ENCODE measurements at places on chromosomes 3 and 15.

DNA sequence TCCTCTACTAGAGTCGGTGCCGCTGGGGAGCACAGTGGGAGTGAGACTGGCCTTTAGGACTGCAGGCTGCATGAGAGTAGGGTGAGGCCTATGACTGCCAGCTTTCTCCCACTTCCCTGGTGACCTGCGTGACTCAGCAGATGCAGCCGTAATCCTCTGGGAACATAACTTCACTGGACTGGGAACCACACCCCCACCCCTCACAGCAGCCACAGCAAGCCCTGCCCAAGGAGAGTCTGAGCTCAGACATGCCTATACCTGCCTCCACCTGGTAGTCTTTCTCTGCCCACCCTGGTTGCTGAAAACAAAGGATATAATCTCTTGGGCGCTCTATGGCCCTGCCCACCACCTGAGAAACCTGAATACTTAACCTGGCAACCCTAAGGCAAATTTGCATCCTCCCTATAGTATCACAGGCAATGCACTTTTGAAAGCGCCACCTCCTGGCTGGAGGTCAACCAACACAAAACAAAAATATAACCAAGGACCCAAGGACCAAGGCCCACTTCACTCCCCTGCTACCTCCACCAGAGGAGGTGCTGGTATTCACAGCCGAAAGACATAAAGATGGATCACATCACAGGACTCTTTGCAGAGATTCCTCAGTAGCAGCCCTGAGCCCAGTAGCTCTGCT lies 308.9 kb downstream of the CTNNB1 start:
- no peak for DNase-seq

DNA sequence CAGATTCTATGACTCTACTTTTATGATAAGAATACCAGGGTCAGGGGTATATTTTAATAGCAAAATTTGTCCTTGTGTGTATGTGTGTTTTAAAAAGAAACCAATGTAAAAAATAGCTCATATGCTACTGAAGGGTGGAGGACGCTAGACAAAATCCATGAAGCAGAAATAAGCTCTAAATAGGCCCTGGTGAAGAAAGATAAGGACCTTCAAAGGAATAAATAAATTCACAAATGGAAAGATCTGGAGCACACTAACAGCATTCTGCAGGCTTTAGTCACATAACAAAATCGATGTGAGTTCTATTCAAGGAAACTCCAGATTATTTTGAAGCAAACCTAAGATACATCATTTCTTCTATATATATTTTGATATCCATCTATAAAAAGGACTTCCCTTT lies 27.2 kb upstream of the ATP11B start:
- DNase-seq, result no peak

GRCh38 chr3:118593277-118593670 lies 441.4 kb downstream of the IGSF11 start:
- DNase-seq, result no peak

DNA sequence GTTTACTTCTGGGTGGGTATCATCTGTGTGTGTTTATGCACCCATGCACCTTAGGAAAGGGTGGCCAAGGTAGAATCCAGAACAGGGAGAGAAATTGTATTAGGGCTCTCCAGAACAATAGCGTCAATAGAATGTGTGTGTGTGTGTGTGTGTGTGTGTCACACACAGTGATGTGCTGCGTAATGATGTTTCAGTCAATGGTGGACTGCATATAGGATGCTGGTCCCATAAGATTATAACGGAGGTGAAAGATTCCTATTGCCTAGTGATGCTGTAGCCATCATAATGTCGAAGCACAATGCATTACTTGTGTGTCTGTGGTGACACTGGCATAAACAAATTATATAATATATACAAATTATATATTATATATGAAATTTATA lies 69.3 kb upstream of the PRR23C start:
- DNase-seq, result no peak

DNA sequence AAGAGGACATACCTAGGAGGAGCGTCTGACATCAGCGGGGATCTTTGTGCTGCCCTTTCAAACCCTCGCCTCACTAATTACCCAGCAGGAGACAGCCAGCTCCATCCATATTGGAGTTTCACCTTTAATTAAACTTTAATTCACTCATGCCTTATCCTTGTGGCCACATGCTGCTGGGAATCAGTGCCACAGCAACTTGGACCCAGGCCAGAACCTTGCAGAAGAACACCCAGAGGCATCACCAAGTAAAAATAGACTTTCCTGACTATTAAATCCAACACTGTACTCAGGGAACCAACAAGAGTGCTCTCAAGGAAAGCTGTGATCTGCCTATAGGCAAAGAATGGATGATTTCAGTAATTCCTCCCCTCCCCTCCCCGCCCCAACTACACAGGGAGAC lies 23.9 kb downstream of the EIF1B start:
- DNase-seq, result no peak

- DNase-seq, result no peak
Measured at GRCh38 chr3:29693863-29694262, 413.0 kb downstream of the RBMS3 start.

- DNase-seq, result peak; percentile 55
Measured at GRCh38 chr15:76057332-76058000, 2.3 kb upstream of the TMEM266 start.

DNA sequence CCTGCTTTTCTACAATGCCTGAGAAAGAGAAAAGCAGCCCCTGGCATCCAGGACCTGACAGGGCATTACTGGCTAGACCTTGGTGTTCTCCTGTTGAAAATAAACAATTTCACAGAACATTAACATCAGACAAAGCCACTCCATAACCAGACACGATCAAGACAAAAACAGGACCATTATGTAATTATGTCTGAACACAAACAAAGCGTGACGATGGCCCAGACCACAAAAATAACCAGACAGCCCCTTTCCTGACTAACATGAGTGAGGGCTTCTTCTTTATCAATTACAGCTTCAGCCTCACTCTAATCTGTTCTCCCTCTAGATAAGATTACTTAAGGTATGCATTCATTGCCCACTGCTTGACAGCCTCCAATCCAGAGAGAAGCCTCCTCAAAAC lies 172.7 kb upstream of the LMCD1 start:
- no peak for DNase-seq

GRCh38 chr15:78098131-78098755 lies 5.9 kb downstream of the SH2D7 start:
- DNase-seq, result no peak

GRCh38 chr3:10119376-10119775 lies 3.9 kb downstream of the BRK1 start:
- no peak for DNase-seq
